Activated T-helper 1 cell treated with anti-CD3 and anti-CD28 coated beads, Interleukin-2, amount 50 U/mL, for 16 hours (primary cell): ENCODE measurements at places on chromosomes 6 and 20.

- no peak for DNase-seq
These were observed 39.6 kb downstream of the LAMA4 start for GRCh38 chr6:112214739-112215269.

GRCh38 chr6:47203266-47203937 lies 106.3 kb downstream of the TNFRSF21 start:
- no peak for DNase-seq

DNA sequence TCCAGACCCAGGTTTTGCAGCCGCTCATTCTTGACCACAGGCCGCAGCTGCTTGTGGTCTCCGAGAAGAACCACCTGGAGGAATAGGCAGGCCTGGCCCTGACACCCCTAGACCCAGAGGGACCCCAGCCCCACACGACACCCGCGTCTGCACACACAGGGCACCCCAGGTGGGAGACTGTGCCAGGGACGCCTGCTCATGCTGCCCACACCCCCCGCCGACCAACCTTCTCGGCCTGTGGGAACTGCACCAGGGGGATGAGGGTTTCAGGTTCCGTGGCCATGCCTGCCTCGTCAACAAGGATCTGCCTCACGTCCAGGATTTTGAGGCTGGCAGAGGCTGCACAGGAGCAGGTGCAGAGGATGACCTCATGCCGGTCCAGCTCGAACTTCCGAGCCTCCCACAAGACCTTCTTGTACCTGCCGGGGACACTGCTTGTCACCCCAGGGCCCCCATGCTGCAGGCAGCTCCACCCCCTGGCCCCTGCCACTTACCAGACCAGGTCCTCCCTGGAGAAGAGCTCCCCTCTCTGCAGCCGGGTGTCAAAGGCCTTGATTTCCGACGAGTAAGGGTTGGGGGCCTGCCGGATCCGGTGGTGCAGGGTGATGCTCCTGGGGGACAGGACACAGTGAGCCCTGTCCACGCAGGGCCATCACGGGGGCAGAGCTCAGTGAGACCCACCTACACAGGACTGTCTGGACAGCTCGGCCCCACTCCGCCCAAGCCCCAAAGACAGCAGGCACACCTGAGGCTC lies 7.1 kb downstream of the FNDC11 start:
- DNase-seq = no peak

DNA sequence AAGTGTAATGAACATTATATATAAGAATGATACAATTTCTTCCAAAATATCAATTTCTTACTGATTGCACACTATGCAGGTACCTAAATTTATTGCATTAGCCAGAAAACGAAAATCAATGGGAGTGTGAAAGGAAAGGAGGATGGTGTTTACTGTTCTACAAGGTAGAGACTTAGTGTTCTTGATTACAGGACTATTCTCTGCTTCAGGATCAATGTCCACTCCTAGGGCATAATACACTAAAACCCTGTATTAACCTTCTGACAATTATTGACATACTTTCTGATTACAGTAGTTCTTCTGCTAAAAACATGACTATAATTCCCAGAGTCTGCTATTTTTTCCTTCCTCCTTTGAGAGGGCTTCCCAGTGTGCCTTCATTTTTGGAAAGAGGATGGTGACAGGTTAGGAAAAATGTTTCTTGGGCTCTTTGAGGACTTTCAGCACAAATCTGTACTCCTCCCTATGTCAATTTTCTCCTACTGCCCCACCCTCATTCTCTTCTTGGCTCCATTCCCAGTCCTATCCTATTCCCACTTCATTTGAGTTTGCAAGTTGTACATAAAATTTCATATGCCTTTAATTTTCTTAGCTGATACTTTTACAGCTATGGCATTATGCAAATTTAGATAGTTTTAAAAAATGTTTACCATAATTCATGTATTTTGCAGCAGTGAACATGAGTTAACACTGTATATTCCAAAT lies 278.9 kb downstream of the CENPW start:
- DNase-seq = no peak

GRCh38 chr6:72525821-72526510 lies 95.9 kb upstream of the KCNQ5 start:
- no peak for DNase-seq

GRCh38 chr6:9316831-9317230 lies 881.5 kb upstream of the SLC35B3 start:
- no peak for DNase-seq

DNA sequence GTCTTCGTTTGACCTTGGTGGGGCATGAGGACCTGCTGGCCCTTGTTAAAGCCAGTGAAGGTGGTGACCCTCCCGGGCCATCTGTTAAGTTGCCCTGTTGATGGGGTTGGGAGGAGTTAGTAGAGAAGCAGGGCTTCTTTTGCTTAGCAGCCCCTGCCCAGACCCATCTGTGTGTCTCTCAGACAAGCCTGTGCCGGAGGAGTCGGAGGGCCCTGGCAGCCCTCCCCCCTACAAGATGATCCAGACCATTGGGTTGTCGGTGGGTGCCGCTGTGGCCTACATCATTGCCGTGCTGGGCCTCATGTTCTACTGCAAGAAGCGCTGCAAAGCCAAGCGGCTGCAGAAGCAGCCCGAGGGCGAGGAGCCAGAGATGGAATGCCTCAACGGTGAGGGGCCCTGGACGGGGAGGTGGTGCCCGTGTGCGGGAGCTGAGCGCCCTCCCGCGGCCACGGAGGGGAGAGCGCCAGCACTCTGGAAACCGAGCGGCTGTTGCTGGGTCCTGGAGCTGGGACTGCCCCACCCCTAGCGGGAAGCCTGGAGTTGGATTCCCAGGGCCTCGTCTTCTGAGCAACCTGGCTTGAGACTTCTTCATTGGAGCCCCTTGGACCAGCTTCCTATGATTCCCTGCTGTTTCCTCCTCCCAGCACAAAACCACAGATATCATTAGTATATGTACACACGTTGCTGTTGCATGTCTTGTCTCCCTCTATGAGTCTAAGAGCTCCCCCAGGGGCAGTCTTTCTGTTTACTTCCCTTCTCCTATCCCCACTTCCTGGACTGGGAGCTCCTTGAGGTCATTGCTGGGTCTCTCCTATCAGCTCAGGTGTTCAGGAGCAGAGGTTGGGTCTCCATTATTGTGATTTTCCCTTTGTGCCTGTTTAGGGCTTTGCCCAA lies 27.6 kb upstream of the SRF start:
- peak; percentile 37 for DNase-seq

- no peak for DNase-seq
These were observed 41.5 kb downstream of the ELMO2 start for GRCh38 chr20:46364670-46365486.

DNA sequence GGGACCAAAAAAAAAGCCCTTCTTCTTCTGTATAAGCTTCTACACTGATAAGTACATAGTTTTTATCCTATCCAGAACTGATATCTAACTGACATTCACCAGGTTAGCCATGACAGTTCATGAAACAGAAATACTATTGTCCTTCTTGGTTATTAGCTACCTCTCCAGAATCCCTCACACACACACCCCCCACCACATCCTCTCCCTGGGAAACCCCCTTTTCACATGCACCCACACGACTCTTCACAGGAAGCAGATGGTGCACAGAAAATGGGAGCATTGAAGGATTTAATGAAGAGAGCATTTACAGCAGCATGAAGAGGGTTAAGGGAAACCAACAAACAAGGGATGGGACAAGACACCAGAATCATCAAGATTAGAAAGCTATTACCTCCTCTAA lies 88.9 kb downstream of the FHL5 start:
- no peak for DNase-seq

- DNase-seq = no peak
These were observed 652.8 kb upstream of the CITED2 start for GRCh38 chr6:140027219-140027618.

DNA sequence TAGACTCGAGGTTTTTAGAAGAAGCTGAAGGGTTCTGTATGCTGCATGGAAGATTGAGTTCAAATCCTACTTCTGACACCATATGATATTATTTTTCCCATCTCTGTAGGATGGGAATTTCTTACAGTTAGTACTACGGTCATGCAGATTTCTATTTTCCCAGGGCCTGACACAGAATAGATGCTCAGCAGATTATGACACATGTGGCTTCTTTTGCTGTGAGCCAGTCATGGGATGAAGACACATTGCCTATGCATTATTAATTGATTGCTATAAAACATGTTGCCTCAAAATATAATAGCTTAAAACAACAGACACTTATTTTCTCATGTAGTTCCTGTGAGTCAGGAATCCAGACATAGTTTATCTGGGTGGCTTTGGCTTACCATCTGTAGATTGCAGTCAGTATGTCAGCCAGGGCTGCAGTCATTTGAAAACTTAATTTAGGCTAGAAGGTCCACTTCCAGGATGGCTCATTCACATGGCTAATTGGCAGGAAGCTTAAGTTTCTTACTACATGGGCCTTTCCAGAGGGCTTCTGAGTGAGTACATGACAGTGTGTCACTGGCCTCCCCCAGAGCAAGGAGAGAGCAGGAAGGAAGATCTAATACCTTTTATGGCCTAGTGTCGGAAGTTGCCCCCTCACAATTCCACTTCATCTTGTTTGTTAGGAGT lies 29.5 kb downstream of the TOP1 start:
- DNase-seq = no peak

GRCh38 chr6:63635588-63636517 lies at the start of gene PHF3:
PHF3 (plus strand) TSS chr6:63635802; CDS start chr6:63646552, 10,750 bp downstream.
- DNase-seq = peak; percentile 89

GRCh38 chr6:35360349-35361138 lies 18.2 kb downstream of the PPARD start:
- DNase-seq = no peak

GRCh38 chr20:18412221-18412901 lies 54.5 kb downstream of the DZANK1 start:
- no peak for DNase-seq

- no peak for DNase-seq
These were observed 538.4 kb upstream of the NRSN1 start for GRCh38 chr6:23587582-23587981.

DNA sequence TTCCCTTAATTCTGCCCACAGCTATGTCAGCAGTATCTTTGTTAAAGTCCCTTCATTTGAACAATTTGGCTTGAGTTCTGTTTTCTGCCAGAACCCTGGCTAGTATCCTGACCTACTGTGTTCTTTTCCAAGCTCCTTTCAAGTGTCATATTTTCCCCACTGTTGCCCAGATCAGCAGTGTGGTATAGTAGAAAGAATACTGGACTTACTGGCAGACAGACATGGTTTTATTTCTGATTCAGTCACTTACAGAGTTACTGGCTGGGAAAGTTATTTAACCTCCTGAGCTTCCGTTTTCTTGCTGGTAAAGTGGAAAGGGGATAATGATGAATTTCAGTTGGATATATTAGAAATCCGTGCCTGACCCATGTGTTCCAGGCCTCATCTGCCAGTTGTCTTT lies 39.8 kb upstream of the RAB23 start:
- DNase-seq = no peak

- no peak for DNase-seq
These were observed 269.9 kb upstream of the SUPT3H start for GRCh38 chr6:45647341-45648261.

- no peak for DNase-seq
These were observed 11.2 kb upstream of the PYGB start for GRCh38 chr20:25236450-25237304.

DNA sequence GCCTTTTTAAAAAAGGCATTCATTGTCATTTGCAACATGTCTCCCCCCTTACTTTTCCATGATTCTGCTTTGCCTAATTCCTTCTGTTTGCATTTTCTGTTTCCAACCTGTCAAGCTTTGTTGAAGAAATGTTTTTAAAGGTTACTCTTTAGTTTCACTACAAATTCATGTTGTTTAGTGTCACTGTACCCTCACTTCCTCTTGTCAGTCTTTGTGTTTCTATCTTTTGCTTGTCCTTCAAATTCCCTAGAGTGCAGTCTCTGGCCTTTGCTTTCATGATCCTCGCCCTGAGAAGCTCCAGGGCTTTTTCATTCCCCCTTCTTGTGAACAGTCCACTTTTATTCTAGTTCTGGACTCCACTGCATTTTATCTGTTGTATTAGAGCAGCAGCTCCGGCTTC lies 90.6 kb downstream of the MAP3K4 start:
- no peak for DNase-seq

DNA sequence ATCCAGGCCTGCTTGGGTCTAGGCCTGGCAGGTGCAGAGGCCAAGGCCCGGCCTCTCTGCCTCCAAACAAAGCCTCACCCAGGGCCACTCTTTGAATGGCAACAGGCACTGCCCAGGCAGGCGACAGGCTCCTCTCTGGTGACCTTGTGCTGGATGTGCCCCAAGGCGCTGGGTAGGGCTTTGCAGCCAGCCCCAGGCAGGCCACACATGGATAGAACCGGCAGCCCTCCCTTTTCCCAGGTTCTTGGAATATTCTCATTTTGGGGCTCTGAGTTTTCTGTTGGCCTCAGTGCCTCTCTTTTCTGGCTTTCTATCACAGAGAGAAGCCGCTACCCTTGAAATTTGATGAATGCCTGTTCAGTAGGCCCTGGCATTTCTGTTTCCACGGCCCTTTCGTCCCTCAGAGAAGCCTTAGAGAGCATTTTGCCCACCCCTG lies 18.9 kb downstream of the PKIG start:
- no peak for DNase-seq

DNA sequence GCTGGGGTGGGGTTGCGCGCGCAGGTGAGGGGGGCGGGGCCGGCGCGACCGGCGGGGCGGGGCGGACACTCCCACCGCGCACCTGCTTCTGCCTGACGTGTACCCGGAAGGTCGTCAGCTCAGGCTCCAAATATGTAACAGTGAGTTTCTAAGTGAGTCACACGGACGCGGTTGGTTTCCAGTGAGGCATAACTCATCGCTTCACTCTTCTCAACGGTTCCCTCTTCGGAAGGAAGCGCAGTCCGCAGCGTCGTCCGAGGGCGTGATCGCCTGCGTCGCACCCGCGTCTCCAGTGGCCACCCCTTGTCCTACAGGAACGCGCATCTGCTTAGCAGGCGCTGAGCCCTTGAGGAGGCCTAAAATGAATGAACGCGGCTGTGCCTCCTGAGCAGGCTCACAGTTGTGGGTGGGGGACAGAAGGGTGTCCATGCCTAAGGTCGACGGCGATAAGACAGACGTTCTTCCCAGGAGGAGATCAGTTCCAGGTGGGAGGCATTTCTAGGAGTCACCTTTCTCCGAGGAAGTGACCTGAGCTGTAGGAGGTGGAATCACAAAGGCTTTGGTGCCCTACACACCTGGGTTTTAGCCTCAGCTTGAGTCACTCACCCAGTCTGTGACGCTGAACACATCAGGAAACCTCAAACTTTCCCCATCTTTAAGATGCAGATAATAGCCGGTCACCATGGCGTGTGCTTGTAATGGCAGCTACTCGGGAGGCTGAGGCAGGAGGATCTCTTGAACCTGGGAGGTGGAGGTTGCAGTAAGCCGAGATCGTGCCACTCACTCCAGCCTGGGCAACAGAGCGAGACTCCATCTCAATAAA lies 50.9 kb upstream of the EZR start:
- DNase-seq = peak; percentile 9

GRCh38 chr6:89186762-89187161 lies 30.4 kb downstream of the GABRR1 start:
- DNase-seq = no peak

- no peak for DNase-seq
These were observed 312 bp downstream of the TXNDC5 start for GRCh38 chr6:7910298-7910653.

DNA sequence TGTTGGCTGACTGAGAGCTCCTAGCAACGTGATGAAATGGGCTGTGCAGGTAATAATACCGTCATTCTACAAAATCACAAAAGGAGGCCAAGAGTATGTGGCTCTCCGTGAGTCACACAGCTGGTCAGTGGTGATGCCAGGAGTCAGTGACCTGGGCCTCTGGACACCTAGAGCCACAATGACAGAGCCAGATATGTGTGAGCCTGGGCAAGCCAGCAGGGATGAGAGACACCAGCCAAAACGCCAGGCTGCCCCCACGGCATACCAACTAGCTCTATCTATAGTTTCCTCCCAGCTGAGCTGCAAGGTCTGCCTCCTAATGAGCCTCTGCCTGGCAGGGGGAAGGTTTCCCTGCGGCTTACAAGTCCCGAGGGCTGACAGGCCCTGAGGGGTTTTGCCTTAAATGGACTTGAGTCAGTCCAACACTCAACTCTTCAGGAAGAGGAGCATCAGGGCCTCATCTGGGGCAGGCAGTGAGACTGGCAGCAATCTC lies 70.0 kb downstream of the CPNE5 start:
- no peak for DNase-seq
